ENCODE measurements at places on chromosomes 5 and 9.

DNA sequence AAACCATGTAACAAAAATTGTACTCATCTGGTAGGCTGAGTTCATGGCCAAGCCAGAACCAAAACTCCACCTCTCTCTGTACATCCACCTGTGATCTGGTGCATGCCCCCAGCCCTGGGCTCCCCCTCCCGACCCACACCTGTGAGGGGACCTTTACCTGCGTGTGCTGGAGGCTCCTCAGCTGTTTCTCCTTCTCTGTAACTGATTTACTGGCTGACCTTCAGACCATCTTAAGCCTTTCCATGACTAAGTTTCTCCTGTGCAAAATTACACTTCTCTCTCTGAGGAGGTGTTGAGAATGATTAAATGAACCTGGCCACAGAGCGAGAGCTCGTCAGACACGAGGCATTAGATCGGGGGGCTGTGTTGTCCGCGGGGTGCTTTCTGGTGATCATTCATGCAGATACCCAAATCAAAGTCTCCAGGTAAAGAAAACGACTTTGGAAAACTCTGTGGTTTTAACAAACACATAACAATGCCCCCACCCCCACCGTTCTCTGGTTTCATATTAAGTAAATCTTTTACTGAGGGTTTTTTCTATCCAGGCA lies 136.4 kb downstream of the SEMA5A start:
- no peak for DNase-seq

DNA sequence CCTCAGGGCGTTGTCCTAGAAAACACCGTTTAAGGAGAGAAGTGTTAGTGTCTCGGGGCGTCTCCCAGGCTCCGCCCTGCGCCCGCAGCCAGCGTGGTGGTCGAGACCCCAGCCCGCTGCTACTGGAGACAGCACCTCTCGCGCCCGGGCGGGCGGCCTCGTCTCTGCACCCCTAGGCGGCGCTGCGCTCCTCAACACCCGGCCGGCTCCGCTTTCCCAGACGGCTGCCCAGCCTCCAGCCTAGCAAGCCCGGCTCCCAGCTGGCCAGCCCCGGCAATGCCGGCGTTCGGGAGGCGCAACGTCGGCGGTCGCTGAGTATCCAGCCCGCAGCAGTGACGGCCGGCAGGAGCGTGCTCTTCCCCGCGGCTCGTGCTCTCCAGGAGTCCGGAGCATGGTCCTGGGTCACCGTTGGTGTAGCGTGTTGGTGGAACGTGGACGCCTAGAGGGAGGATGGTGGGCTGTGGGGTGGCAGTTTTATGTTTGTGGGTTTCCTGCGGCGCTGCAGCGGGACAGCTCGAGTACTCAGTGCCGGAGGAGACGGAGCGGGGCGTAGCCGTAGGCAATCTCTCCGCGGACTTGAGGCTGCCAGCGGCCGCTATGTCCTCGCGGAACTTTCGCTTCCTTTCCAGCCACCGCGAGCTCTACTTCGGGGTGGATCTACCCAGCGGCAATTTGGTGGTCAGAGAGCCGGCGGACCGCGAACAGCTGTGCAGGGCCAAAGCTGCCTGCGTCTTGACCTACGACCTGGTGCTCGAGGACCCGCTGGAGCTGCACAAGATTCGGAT lies 536 bp downstream of the PCDHAC1 start:
- peak; percentile 22 for DNase-seq

GRCh38 chr9:106283769-106284168 lies 579.2 kb upstream of the ZNF462 start:
- no peak for DNase-seq

DNA sequence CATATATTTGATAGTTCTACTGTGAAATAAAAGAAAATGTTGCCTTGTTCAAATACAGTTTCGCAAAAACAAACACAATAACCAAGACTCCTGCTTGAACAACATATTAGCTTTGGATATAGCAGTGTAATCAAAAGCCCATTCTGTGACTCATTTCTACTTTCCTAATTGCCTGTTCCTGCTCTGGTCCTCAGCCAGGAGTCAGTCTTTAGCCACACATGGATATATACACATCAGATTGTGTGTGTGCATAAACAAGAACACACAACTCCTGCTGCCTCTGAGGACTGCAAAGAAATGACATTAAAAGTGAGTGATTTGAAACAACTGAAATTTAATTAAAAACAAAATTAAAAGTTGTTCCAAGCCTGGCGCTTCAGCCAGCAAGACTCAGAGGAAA lies 334.8 kb downstream of the TRIM32 start:
- no peak for DNase-seq

- DNase-seq, result no peak
These were observed 4.4 kb downstream of the S1PR3 start for GRCh38 chr9:88995627-88996026.

DNA sequence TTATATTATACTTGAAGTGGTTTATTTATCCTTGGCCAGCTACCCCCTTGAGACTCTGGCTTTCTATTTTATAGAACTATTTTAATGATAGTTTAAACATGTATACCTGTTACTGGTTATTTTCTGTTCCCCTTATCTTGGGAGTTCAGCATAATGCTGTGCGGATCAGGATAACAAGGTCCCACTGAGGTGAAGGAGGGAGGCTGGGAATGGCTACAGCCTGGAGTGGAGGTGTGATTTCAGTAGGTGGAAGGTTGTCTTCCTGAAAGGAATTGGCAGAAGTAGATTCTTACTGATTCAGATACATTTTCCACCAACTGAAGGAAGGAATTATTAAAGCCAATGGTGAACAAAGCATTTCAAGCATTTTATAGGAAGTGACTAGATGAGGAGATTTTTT lies 38.9 kb downstream of the PAM start:
- DNase-seq, result no peak

GRCh38 chr5:144405991-144406390 lies 235.3 kb downstream of the KCTD16 start:
- no peak for DNase-seq

DNA sequence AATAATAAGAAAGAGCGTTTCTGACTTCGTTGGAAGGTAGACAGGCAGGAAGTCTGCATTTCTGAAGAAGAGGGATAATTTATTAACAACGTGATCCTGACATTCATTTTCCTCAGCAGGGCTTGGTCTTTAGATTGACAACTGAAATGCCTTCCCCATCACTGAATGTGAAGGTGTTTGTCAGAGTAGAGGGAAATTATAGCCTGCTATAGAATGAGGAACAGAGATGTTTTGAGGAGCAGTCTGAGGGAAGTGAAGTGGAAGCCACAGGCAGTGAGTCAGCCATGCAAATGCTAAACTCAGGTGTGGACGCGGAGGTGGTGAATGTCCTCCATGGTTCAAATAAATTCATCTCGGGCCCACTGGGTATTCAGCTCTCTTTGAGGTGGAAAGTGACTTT lies 30.5 kb downstream of the C7 start:
- no peak for DNase-seq

DNA sequence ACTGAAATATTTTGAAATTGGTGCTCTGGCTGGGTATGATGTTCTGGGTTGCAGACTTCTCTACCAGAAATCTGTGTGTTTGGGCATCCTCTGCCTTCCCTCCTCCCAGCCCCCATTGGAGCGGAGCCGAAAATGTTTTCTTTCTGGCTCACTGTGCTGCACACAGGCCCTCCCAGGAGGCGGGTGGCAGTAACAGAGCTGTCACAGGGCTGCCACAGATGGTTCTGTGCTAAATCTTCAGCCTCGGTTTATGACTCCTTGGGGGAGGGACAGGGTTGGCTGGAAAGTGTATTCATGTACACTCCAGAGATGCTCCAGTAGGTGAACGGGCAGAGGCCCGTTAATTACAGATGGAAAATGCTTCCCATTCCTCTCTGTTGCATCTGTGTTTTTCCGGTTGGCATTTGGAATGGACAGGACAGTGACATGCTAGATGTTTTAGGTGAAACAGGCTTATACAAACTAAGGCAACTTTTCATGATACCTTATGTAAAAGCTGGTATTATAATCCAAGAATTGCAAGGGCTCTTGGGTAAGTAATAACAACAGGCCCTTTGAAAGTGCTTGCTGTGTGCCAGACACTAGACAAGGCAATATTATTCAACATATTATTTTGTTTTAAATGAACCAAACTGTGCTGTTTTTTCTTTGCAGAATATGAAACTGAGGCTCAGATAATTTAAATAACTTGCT lies 180.2 kb downstream of the ADCY2 start:
- no peak for DNase-seq

DNA sequence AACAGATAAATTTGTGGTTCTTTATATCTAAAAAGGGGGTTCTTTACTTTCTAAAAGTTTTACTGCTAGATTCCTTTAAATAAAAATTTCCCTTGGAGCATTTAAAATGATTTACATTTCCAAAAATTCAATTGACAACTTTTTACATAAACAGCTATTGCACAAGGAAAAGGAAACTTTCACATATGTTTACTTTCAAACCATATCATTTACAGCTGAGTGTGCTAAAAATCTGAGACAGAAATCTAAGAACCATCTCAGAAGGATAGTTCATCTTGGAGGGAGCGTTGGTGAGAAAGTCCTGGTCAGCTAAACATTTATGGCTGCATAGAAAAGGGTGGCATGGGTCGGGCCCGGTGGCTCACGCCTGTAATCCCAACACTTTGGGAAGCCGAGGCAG lies 235.4 kb downstream of the DTWD2 start:
- DNase-seq, result no peak

DNA sequence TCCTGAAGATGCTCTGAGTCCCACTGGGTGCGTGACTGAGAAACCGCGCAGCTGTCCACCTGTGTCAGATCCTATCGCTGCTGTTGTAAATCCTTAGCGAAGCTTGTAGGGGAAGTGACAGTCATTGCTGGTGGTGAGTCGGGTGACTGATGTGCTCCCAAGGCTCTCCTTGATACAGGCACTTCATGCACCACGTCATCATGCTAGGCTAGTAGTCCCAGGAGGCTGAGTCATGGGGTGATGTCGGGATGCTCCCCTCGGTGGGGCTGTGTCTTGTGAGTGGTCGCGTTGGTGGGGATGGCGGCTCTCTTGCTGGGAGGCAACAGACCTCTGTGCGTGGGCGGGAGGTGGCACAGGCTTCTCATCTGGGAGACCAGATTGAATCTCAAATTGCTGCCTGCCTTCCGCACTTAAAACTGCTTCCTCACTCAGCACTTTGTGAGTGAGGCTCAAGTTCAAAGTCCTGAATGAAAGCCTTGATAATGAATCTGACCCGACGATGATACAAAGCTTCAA lies 84.7 kb downstream of the CSNK1A1 start:
- DNase-seq, result no peak

DNA sequence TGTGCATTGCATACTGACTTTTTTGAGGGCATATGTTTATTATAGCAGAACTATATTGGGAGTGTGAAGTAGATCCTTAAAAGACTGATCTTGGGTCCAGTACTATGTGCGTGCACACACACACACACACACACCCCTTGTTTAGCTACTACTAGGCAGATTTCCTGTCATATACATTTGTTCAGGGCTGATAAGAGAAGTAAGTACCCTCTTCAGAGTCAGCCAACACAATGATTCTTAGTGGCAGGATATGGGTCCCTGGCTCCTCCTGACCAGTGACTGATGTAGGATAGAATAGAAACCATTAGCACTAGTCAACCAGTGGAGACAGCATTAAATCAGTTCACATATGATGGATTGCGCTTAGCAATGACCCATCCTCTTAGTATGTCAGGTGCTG lies 76.2 kb upstream of the MIER3 start:
- no peak for DNase-seq

- no peak for DNase-seq
These were observed 17.8 kb downstream of the SCAI start for GRCh38 chr9:125125523-125125922.

DNA sequence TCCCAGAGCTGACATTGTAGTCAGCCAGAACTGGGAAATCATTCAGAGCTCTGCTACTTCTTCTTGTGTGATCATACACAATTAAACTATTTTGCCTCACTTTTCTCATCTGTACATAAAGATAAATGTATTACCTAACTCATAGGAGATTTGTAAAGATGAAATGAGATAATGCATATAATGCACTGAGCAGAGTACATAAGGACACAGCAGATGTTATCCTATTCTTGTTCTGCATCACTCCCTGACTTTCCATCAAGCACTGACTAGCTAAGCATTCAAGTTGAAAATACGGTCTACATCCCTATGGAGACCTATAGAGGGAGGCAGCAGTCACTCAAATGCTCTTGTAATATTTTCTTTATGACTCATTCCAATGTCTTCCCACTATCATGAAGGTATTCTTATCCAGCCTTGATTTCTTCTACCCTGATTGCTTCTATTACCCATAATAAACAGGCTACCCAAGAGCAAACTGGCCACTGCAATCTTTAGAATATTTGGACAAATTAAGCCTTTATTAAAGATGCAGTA lies 16.3 kb upstream of the PRR16 start:
- no peak for DNase-seq

DNA sequence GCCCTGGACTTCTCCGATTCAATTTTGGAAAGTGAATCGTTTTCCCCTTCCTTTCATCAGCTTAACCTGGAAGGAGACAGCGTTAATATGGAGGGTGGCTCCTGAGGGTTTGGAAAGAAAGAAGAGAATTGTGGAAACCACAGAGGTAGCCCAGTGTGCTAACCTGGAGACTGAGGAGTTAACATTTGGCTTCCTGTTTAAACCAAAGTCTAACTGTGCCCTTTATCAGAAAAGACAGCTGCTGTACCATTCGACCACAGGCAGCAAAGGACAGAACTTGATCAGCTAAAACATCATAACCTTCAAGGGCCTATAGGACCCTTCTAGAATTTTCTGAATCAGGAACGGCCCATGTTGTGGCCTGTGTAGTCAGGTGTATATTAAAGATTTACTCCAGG lies 735 bp downstream of the IDNK start:
- DNase-seq, result no peak

GRCh38 chr5:149486726-149487635 lies 64.3 kb downstream of the CSNK1A1 start:
- DNase-seq, result no peak

- no peak for DNase-seq
These were observed 284.5 kb downstream of the ZNF608 start for GRCh38 chr5:124461941-124462340.

GRCh38 chr5:35374584-35374983 lies 144.3 kb upstream of the PRLR start:
- no peak for DNase-seq

- DNase-seq, result no peak
These were observed 208.4 kb downstream of the MEF2C start for GRCh38 chr5:88674356-88675167.

DNA sequence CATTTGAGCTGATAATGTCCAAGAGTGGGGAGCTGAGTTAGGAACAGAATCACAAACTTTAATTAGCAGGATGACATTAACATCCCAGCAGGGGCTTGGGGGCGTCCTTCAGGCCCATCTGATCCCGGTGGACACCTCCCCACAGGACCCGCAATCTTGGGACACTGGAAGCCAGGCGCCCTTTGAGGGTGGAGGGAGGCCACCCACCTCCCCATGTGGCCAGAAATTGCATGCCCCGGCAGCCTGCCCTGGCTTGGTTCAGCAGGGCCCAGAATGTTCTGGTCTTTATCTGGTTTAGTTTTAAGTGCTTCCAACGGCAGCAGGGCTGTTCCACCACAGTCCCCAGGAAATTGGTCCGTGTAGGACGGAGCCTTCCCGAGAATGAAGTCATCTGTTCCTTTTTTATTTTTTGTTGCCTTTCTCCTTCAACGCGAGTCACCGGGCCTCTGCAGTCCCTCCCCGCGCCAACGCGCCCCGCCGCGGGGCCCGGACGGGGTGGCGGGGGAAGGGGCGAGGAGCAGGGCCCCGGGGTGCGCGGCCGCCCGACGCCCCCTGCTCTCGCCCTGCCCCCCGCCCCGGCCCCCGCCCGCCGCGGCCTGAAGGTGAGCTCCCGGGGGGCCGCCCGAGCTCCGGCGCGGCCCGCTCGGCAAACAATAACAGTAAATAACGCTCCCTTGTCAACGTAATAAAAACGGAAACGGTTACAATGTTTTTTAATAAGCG lies 207.9 kb downstream of the C9orf50 start:
- peak; percentile 13 for DNase-seq
